ENCODE measurements at places on chromosomes 13 and 19.

DNA sequence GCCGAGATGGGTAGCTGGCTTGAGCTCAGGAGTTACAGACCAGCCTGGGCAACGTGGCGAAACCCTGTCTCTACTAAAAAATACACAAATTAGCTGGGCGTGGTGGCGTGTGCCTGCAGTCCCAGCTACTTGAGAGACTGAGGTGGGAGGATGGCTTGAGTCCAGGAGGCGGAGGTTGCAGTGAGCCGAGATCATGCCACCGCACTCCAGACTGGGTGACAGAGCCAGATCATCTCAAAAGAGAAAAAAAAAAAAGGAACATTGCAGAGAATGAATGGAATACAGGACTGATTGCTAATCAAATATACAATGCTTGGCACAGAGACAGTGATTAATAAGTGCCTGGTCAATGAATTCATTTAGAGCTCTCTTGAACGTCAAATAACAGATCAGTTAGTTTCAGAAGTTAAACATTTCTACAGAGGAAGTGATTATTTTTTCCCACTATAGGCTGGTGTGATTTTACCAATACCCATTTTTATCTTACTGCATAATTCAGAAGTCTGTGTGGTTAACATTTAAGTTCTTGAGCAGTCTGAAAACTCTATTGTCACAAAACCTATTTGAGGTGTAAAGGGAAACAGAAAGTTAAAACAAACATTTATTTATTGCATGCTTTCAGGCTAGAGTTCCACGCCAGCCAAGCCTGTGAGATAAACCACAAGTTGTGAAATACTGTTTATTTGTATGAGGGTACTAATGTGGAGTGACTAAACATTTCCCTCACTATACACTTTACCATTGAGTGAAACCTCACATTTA, 7.7 kb upstream of the TBC1D4 start:
- no peak for DNase-seq

DNA sequence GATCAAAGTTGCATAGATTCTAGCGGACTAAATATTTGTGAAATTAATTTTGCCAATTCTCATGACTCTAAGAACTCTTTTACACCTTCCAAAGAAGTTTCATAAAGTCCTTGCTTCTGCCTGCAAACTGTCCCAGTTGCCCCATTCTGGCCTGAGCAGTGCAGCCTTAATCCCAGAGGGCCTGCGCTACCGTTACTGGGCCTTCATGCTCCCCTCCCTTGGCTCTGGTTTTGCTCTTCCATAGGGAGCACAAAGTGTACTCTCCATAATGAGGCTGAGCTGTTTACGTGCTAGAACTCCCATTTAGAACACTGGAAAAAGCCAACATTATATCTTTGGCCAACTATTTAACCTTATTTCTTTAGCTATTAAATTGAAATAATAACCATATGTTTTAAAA, 2.1 kb downstream of the MTIF3 start:
- no peak for DNase-seq

DNA sequence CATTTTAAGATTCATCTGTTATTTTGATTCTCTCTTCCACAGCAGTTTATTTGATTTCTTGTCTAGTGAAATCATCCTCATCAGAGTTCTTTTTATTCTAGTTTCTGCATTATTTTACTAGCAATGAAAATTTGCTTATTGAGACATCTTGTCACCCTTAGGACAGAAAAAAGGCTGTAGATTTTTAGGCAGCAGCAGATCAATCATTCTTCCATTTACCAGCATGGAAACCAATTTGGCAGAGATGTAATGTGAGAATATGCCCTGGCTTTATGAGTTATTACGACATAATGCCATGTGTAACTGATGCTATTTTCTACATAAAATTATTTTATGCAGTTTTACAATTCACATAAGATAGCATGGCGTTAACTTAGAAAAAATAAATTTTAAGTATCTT, 688.6 kb upstream of the SLC10A2 start:
- DNase-seq, result no peak

GRCh38 chr13:23847497-23847896, 41.7 kb downstream of the MIPEP start:
- DNase-seq, result no peak

- no peak for DNase-seq
Observed at GRCh38 chr19:7272856-7273578, 21.2 kb downstream of the INSR start.

- no peak for DNase-seq
Observed at GRCh38 chr13:90896002-90896401, 451.5 kb upstream of the MIR17HG start.

Measured in stimulated activated CD4-positive, alpha-beta T cell treated with anti-CD3 and anti-CD28 coated beads, TNF-alpha, amount 100 ng/mL, for 24 hours (primary cell).